ENCODE measurements at places on chromosomes 6 and 20. TPM values are rescaled to one million over a fixed set of nuclear protein-coding genes. Genes with fewer than 3 reads are reported as not detected.
A peak's percentile ranks its signal among the peaks of the same experiment; 100 is the strongest.

GRCh38 chr20:48242623-48243022 lies 457.3 kb upstream of the SULF2 start:
- no peak for DNase-seq

- DNase-seq = no peak
Observed at GRCh38 chr6:19037607-19038006, 650.5 kb downstream of the RNF144B start.

DNA sequence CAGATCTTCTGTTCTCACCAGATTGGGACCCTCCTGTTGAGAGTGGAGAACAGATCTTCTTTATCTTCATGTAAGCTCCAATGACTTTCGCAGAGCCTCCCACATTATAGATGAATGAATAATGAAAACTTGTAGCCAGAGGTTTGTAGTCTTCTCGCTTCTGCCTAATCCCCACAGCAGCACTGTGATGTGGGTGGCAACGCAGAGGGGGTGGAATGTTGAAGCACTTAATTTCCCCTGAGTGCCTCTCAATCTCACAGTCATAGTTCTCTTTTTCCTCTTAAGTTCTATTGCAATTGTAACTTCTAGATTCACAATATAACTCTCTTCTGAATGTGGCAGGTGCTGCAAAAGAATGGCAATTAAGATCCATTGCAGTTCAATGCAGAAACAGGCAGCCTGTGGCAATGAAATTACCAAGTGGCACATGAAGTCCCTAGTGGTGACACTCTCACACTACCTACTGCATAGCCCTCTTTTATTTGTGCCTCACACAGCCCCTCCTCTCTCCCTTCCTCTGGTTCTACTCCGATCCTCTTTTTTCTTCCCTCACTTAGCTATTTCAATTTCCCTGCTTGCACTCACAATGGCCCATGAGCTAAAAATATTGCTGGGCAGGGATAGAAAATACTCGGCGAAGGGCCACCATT lies 281.9 kb downstream of the UBE3D start:
- peak; percentile 28 for DNase-seq

GRCh38 chr6:25946631-25947030 lies 16.0 kb upstream of the TRIM38 start:
- DNase-seq = no peak

GRCh38 chr6:123902738-123903313 lies 99.2 kb downstream of the NKAIN2 start:
- DNase-seq = no peak

- DNase-seq = no peak
Observed at GRCh38 chr6:73231986-73232391, 6.7 kb upstream of the KHDC1L start.

GRCh38 chr6:82785206-82785605 lies 280.4 kb downstream of the UBE3D start:
- no peak for DNase-seq

GRCh38 chr20:38406476-38406875 lies 28.7 kb downstream of the SNHG17 start:
- no peak for DNase-seq

GRCh38 chr6:43127877-43128276 lies 43.2 kb upstream of the SRF start:
- DNase-seq = no peak

DNA sequence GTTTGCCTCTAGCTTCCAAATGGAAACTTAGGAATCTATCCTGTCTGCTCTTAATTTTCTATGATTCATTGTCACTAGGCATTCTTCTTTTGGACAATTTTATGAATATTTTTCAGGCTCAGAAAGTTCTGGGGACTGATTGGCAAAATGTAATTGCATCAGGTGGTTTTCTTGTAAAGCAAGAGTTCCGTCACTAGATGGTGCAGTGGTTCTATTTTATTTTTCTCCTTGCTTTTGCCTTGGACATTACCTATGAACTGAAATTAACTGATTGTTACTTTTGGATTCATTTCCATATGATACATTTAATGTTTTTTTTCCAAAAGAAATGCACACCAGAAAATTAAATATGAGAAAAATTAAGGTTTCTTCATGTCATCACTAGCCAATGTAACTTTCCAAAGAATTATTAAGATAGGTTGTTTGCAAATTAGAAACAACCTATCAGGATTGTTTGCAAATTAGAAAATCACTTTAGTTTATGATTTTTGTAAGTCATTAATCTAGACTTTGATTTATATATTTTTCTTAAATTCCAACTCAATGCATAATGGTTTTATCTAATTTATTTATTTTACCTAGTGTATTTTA lies 48.0 kb downstream of the TMEM170B start:
- DNase-seq = peak; percentile 80

GRCh38 chr6:14066782-14067406 lies 50.7 kb upstream of the CD83 start:
- DNase-seq = peak; percentile 91

- DNase-seq = peak; percentile 66
Observed at GRCh38 chr6:28446818-28447511, 3.7 kb upstream of the ZSCAN23 start.

- no peak for DNase-seq
Observed at GRCh38 chr6:169145496-169145895, 108.2 kb downstream of the THBS2 start.

- DNase-seq = no peak
Observed at GRCh38 chr20:2917266-2917665, 44.0 kb downstream of the PTPRA start.

DNA sequence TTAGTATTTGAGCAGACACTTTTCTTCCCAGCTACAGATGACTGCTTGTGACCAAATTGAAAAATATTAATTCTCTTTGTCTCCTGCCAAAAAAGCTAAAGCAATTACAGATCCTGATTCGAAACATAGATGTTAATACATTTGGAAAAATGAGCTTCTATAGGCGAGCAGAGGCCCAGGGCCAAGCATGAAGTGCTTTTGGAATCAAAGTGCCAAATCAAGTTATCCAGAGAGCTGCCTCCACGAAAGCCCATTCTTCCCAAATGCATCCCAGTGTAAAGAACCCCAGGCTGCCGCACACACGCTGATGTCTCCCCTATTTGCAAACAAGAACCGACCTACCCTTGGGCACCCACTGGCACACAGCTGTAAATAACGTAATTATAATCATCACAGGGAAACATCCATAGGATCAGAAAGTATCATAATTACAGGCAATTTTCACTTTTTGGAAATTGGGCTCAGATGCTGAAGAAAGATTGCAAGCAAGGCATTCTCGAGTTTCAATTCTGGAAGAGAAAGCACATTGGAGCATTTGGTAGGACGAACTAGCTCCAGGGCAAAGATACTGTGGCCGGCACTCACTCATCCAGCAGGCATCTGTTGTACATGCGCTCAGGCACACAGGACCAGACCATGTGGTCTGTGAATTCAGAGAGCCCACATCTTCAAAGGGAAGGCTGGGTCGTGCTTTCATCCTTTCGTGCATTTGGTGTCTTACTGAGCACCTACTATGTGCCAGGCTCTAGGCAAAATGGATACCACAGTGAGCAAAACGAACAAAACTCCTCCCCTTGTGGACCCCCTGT lies 45.9 kb downstream of the BMP7 start:
- DNase-seq = peak; percentile 21

DNA sequence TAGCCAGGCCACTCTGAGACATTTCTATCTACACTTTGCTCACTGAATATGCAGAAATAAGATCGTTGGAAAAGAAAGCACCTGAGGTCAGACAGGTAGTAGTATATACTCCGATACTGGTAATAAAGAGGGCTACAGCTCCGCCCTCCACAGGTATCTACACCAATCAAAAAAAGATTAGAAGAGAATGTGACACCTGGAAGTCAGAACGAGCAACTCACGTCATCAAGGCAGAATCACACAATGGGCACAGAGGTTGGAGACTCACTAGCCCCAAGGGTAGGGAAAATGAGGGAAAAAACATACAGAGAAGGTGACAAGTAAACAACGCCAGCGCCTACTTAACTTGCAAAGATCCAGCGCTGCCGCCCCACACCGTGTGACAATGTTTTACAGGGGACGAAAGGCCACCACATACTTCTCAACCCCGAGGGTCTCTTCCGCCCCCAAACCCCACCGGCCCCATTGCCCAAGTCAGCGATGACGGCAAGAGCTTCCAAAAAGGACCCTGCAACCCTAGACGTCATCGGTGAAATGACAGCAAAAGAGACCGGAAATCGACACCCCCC lies 653 bp downstream of the LMBRD1 start:
- DNase-seq = peak; percentile 88

DNA sequence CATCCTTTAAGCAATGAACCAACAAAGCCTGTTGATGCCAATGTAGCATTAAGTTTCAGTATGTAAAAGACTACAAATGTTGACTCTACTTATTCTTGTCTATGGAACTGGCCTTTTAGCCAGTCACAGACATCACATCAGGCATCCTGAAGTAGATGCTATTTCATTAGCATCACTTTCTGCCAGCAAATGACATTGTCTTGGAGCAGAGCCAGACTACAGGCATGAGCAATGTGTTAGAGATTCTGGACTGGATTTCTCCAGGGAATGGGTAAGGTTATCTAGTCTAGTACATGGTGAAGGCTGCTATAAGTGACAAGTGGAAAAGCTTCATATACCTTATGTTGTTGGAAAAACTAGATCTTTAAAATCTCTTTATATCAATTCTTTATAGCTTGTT lies 142.9 kb downstream of the ADGRB3 start:
- peak; percentile 86 for DNase-seq

DNA sequence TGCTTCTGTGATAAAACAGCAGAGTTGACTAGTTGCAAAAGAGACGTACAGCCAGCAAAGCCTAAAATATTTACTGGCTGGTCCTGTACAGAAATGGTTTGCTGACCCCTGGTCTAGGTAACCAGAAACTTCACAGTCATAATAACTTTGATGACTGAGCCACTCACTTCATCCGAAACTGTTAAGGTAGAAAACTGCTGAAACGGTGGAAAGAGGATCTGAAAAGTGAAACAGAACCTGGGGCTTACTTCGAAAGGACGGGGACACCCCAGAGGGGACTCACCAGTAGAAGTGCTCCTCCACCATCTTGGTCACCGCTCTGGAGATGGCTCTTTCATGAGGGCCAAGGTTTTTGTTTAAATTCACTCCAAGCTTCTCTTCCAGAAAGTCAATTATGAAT lies 16.4 kb downstream of the FAXC start:
- DNase-seq = no peak

DNA sequence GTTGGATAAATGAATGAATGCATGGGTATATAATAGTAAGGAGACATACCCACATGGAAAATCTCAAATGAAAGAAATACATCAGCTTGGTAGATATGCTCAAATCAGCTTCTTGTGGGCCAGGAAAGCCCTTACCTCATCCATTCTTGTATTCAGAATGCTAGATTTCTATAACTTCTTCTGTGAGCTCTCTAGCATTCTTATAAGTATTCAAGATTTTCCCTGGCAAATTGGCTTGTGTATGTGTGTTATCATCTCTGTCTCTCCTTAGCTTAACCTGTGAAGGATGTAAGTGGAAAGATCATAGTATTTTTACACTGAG lies 100.8 kb downstream of the OR2B2 start:
- no peak for DNase-seq

- peak; percentile 49 for DNase-seq
Observed at GRCh38 chr6:22152841-22153240, 144.0 kb downstream of the PRL start.

GRCh38 chr20:48541581-48542071 lies 286.2 kb downstream of the PREX1 start:
- DNase-seq = no peak

- DNase-seq = peak; percentile 70
Observed at GRCh38 chr6:31180500-31180899, 10.0 kb upstream of the POU5F1 start.

- DNase-seq = no peak
Observed at GRCh38 chr20:32285621-32286371, 8.3 kb downstream of the KIF3B start.

Gene GPR63
- polyA plus RNA-seq = 0.73 TPM

Gene TRIM38
- 0.22 TPM for polyA plus RNA-seq

Gene PKIB
- 8.3 TPM for polyA plus RNA-seq

Gene GTSF1L
- polyA plus RNA-seq = not detected

Gene QKI
- polyA plus RNA-seq = 70.0 TPM

Gene GOPC
- 11.0 TPM for polyA plus RNA-seq

Gene SEMG1
- polyA plus RNA-seq = not detected

Gene MAS1
- polyA plus RNA-seq = 0.15 TPM

Gene DLL1
- polyA plus RNA-seq = 22.0 TPM

Gene KIAA1755
- 9.8 TPM for polyA plus RNA-seq

Gene CLVS2
- polyA plus RNA-seq = 0.58 TPM

Gene SALL4
- polyA plus RNA-seq = not detected

Gene LY6G6C
- polyA plus RNA-seq = not detected

Gene IL17F
- polyA plus RNA-seq = not detected
